Foreskin keratinocyte (primary cell): ENCODE measurements at places on chromosomes 11 and 22. TPM values are rescaled to one million over a fixed set of nuclear protein-coding genes. Genes with fewer than 3 reads are reported as not detected.

Gene TMEM132A
- 79.5 and 103 TPM in 2 replicates for total RNA-seq

Gene CD3G
- not detected in 2 replicates for total RNA-seq

Gene STIM1
- 22.8 and 24.7 TPM in 2 replicates for total RNA-seq

Gene NXPE4
- not detected in 2 replicates for total RNA-seq

Gene MMP27
- total RNA-seq, result not detected in 2 replicates

Gene MTCH2
- 119 and 121 TPM in 2 replicates for total RNA-seq

Gene ZBTB16
- not detected in 2 replicates for total RNA-seq

Gene PLAAT5
- not detected in 2 replicates for total RNA-seq

Gene MISFA
- 0.65 and 0.74 TPM in 2 replicates for total RNA-seq

Gene WNT7B
- total RNA-seq, result 9.5 and 41.8 TPM in 2 replicates

Gene DDTL
- total RNA-seq, result 0.61 and 0.67 TPM in 2 replicates

Gene DDX6
- 105 and 109 TPM in 2 replicates for total RNA-seq

Gene CBX6
- 23.2 and 32.7 TPM in 2 replicates for total RNA-seq

Gene ZW10
- 27.0 and 28.9 TPM in 2 replicates for total RNA-seq

Gene TBRG1
- total RNA-seq, result 26.0 and 28.4 TPM in 2 replicates

Gene SCUBE1
- total RNA-seq, result not detected in 2 replicates

Gene TYR
- total RNA-seq, result 0.04 and 0.20 TPM in 2 replicates

Gene BTBD18
- not detected in 2 replicates for total RNA-seq
